ENCODE measurements at places on chromosomes 7 and 10.

DNA sequence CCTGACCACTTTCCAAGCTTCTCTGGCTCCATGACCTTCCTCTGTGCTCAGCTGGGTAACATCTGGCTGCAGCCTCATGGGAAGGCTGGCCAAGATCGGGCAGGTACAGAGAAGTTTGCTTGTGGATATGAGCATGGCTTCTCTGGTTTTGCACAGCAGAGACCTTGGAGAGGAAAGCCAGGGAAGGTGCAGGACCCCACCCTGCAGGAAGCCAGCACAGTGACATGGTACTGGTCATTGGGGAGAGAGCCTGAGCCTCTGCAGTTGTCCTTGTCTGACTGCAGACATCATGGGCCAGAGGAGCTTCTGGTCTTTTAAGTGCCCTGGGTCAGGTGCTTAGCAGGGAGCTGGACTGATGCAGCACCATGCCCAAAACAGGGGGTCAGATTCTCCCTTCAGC is 70.6 kb upstream of the LEP start:
- no peak for DNase-seq

- no peak for DNase-seq
Measured at GRCh38 chr7:130521258-130521951, 29.5 kb downstream of the MEST start.

GRCh38 chr10:71398976-71399375 is 2.3 kb downstream of the CDH23 start:
- no peak for DNase-seq

DNA sequence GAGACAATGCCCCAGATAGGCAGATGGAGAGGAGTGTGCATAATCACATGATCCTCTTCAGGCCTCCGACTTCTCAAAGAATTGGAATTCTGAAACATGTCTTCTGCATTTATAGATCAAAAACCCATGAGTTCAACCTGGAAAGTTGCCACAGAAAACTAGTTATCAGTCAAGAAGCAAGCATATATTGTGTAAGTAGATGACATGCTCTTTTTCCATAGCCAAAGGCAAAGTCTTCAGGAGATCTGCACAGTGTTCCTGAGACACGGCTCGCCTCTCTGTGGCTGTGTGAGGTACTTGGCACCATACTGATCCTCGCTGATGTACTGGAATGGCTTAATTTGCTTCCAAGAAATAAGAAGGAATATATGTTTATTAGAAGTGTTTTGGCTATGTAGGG is 213.5 kb upstream of the MKI67 start:
- no peak for DNase-seq

GRCh38 chr10:32204606-32205005 is 142.4 kb downstream of the EPC1 start:
- DNase-seq = no peak

DNA sequence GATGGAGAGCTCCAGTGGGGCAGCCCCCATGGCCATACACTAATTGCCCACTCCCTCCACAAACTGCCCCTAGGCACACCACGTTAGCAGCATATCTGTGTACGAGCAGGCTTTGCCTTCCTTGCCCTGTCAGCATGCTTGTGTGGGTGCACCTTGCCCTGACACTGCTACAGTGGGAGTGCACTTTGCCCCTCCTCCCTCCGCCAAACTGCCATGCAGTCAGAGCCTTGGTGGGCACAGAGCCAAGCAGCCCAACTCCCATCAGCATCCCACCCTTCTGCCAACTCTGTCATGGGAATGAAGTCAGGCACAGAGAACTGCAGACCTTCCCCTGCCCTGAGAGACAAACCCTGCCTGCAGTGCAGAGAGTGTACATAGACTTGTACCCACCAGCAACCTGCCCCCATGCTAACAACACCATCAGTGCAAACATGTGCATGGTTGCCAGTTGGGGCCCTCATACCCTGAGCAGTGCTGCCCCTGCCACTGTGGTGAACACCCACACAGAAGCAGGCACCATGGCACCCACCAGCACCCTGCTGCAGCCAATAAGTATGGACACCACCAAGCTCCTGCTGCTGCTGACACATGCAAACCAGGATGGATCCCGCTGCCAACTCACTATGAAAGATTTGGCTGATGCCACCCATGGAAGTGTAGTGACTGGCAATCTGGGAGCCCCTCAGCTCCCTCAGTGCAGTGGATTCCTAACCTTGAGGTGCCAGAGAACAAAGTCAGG is 1197.7 kb upstream of the CELF2 start:
- DNase-seq = no peak

DNA sequence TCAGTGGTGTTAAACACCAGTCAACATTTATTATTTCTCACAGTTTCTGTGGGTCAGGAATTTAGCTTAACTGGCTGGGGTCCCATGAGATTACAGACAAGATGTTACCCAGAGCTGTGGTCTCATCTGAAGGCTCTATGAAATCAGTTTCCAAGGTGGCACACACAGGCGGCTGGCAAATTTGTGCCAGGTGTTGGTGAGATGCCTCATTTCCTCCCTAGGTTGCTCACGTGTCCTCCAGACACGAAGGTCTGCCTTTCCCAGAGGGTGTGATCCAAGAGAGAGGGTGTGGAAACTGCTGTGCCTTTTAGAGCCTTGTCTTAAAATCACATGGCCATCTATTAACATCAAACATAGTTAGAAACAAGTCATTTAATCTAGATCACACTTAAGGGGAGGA is 209.0 kb downstream of the JCAD start:
- no peak for DNase-seq

- no peak for DNase-seq
Measured at GRCh38 chr7:37822946-37823345, 25.5 kb upstream of the NME8 start.

- DNase-seq = no peak
Measured at GRCh38 chr10:125114761-125115391, 45.5 kb downstream of the CTBP2 start.

DNA sequence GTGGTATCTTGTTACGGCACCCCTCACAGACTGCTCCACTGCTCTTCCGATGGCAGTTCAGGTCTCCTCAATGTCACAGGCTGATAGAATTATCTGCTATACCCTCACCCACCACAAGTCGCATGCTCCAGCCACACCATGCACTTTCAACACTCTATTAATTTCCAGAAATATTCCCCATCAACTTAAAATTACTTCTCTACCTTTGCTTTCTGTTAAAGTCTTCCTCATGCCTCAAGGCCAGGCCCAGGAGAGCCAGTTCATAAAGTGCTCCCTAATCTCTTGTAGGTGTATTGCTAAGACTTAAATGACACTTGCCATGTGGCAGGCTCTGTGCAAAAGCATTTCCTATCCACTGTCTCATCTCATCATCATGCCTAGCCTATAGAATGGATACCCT is 105.9 kb upstream of the ARID5B start:
- no peak for DNase-seq

GRCh38 chr7:71457021-71457420 is 325.1 kb downstream of the GALNT17 start:
- no peak for DNase-seq

- no peak for DNase-seq
Measured at GRCh38 chr10:77857272-77857671, 69.3 kb downstream of the DLG5 start.

DNA sequence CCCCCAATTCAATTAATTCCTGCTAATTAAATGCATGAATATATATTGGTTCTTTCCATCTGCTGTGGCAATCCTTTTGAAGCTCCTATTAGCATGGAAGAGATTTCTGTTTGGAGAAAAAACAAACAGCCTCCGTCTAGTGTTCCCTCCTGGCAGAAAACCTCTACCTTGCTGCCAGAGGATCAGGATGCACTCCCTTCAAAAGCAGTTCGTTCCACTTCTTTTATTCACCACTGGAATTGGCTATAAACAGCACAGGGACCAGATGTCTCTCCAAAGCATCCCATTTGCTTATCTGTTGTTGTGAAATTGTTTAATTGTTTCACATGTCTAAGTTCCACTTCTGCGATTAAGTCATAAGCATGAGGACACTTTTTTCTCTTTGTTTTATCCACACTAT is 77.8 kb upstream of the PTN start:
- DNase-seq = no peak

DNA sequence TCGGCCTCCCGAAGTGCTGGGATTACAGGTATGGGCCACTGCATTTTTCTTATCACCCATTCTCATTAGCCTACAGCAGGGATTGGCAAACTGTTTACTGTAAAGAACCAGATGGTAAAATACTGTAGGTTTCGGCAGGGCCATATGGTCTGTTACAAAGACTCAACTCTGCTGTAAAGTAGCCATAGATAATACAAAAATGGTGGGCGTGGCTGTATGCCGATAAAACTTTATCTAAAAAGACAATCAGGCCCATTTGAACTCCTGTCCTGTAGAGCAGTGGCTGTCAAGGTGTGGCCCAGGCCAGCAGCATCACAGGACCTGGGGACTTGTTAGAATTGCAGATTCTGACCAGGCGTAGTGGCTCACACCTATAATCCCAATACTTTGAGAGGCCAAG is 134.3 kb downstream of the CUX1 start:
- no peak for DNase-seq

DNA sequence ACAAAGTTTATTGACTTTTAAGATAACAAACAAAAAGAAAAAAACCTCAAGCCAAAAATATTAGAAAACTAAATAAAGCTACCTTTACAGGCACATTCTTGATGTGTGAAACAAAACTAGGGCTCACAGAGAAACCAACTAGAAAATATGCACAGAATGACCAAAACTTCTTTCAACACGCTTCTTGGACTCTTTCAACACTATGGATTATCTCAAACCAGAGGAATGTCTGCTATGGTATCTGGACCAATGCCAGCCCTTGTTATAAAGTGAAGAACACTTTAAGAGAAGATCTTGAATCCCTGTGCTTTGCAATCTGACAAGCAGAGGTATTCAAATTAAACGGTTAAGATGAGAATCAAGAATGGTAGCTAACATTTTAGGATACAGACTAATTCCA is 76.6 kb downstream of the DNAJC1 start:
- no peak for DNase-seq

DNA sequence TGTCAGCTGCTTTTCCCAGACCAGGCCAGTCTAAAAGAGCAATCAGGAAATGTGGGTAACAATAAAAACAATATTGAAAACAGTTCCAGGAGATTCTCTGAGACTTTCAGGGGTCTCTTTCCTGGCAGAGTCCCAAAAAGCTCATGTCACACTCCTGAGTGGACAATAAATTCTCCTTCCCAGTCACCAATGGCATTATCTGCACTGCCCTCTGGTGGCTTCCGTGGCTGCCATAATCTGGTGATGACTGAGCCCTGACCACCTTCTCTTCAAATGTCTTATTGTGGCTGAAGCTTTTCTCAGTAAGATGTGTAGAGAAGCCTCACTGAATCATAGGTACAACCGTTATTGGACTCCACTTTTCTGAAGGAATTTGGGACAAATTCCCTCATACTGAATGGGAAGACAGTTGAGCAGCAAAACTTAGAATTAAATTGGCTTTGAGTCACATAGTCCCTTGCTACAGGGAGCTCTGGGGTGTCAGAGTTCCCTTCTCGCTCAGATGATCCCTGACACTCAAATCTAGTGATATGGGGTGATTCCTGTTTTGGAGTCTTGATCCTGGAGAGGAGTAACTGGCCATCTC is 24.4 kb upstream of the ASAH2 start:
- DNase-seq = no peak

GRCh38 chr7:82156168-82156567 is 287.4 kb downstream of the CACNA2D1 start:
- no peak for DNase-seq

Data from stimulated activated CD4-positive, alpha-beta T cell treated with anti-CD3 and anti-CD28 coated beads, TNF-alpha, amount 100 ng/mL, for 4 hours (primary cell).